ENCODE measurements at places on chromosomes 3 and 15.

DNA sequence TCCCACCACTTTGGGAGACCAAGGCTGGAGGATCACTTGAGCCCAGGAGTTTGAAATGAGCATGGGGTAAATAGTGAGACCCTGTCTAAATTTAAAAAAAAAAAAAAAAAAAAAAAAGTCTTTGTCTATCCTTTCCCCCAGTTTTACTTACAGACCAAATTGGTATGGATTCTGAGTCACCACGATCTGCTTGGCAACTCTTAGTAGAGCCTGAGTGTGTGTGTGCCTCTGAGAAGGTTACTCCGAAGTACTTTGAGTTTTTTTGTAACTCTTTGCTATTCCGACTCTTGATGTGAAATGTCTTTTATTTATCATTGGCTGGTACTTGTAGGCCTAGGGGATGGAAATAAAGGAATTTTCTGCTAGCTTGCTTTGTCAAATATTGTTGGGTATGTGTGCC is 63.3 kb downstream of the RBM6 start:
- DNase-seq: no peak

DNA sequence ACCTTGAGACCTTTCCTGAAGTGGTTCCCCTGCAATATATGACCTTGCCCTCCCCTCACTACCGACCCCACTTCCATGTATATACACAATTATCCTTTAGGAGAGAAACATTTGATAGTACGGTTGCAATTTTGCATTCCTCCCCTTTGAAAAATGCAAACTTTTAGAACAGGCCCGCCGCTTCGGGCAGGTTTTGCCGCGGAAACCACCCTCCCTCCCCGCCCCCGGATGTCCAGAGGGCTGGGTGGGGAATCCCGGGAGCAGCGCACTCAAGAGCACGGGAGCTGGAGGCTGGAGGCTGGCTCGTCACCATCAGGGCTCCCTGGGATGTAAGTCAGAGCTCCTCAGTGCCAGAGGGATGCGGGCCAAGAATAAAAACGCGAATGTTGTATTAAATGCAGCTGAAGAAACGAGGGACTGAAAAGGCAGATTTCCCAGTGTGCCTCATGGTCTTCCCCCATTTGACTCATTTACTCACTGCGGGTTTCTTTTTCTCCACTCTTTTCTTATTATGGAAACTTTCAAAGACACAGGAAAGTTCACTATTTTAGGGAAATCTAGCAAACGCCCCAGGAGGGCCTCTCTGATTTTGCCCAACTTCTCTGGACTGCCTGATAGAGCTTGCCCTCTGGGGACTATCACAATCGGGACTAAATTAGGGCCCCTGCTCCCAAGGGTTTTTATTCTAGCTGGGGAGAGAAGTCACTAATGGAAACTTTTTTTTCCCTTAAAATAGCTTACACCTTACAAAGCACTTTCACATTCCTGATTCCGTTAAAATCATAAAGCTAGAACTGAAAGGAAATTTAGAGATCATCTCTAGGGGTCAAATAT is 2.9 kb upstream of the USP3 start:
- no peak for DNase-seq

- DNase-seq: no peak
Observed at GRCh38 chr3:110656394-110657025, 415.1 kb upstream of the NECTIN3 start.

- no peak for DNase-seq
Observed at GRCh38 chr3:141399200-141399599, 30.9 kb downstream of the ZBTB38 start.

GRCh38 chr3:124812291-124813265 is 74.6 kb downstream of the ITGB5 start:
- no peak for DNase-seq

GRCh38 chr3:72702997-72703396 is 145.2 kb downstream of the SHQ1 start:
- DNase-seq: no peak

DNA sequence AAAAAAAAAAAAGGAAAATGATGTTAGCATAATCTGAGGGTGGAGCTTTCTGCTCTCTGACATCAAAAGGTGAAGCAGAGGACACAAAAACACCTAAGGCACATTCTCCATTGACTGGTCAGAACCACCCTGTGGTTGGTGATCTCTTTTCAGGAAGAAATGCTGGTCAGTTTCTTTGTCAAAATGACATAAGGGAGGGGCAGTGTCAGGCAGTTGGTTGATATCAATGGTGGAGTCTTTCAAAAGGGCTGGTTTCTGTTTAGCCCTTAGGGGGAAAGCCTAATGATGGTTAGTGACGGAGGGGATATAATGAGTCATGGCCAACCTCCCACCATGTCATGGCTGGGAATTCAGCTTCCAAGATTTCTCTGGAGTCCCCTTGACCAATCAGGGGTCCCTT is 185.9 kb upstream of the GBE1 start:
- no peak for DNase-seq

DNA sequence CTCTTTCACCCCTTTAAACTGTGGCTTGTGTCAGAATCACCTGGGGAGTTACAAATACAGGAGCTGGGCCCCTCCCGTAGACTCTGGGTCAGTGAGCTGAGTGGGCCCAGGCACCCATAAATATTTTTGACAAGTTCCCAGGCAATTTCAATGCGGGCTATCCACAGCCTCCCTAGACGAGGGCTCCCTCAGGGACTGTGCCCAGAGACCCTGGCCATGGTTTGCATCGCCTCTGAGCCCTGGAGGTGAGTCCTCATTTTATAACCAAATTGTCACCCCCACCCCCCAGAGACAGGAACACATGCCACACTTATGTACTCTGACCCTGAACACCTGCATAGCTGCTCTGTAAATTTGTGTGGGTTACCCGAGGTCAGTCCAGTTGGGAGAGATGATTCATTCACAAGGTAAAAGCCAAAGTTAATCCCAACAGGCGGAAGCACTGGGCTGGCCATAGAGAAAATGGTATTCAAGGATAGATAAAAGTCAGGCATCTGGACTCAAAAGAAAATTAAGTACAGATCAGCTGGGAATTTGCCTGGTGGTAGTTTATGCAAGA is 146.5 kb upstream of the SLC6A11 start:
- no peak for DNase-seq

DNA sequence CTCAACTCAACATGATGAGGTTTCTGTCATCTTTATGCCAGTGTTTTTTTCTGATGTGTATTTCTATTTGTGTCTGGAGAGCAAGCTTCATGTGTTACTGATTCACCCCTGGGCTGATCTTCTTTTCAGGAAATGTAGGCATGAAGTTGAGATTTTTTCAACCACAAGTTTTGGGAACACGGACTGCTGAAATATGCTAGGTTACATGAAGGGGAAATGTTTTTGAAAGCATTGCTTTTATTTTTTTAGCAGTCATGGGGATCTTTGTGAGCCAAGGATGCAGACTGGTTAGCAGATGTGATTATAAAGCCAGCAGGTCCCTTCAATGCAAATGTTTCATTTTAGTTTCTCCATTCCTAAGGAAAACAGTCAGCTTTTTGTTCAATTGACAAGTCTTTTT is 219.3 kb upstream of the COL8A1 start:
- no peak for DNase-seq

GRCh38 chr3:84685467-84685866 is 273.3 kb upstream of the CADM2 start:
- DNase-seq: no peak

DNA sequence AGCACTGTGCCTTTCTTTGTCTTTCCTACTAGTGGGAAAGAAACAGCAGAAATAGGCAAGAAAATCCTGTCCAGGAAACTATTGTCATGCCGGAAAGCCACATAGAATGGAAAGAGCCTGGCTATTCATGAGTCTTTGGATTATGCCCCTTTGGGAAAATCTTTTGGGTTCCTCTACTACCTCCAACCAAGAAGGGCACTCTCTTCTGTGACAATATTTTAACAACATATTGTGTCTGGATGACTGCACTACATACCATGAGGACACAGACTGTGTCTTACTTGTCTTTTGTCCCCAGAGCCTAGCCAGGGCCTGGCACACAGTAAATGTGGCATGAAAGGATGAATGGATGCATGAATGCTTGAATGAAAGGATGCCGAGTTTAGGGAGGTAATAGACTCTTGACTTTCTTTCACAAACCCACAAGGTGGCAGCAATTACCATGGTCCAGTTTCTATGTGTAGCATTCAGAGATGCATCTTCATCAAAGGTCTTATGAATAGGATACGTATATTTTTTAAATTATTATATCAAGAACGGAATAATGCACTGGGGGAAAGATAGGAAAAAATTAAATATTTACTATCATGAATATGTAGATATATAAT is 30.3 kb downstream of the ARL14 start:
- no peak for DNase-seq

DNA sequence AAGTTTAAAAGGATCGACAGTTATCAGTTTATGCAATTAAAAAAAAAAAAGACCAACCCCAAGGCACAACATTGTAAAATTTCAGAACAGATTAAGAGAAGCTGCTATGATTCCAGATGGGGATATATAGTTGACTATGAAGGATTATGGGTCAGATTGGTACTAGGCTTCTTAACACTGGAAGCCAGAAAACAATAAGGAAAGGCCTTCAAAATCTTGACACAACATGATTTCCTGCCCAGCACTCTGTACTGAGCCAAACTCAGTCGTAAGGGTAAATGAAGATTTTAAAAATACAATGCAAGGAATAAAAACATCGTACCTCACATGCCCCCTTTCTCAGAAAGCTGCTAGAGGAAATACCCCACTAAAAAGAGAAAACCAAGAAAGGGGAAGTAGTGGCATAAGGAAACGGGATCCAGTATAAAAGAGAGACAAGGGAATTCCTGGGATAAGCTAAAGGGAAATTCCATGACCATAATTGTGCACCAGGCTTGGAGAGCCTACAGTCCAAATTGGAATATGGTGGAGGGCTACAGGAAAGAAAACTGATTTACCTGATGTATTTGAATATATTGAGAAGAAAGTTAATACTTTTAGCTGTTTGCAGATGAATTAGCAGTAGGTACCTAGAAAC is 27.9 kb downstream of the PIAS1 start:
- DNase-seq: no peak

DNA sequence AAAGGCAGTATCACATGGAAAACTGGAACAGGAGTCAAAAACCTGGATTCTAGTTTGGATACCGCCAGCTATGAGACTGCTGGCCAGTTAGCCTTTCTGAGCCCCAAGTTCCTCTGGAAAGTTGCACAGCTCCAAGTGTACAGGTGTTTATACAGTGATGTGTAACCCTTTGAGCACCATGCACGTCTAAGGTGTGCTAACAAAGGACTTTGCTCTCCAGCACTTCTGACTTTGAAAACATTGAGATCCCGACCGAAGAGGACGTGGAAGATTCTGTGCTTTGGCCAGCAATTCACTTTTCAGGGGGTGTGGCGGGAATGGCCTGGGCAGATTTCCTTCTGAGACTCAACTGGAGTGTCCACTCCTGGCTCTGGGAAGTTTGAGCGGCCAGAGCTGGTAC is 45.8 kb upstream of the UMPS start:
- DNase-seq: no peak

GRCh38 chr15:47715856-47716445 is 1.4 kb upstream of the SEMA6D start:
- DNase-seq: no peak

- DNase-seq: no peak
Observed at GRCh38 chr3:87218560-87218959, 8.5 kb upstream of the CHMP2B start.

DNA sequence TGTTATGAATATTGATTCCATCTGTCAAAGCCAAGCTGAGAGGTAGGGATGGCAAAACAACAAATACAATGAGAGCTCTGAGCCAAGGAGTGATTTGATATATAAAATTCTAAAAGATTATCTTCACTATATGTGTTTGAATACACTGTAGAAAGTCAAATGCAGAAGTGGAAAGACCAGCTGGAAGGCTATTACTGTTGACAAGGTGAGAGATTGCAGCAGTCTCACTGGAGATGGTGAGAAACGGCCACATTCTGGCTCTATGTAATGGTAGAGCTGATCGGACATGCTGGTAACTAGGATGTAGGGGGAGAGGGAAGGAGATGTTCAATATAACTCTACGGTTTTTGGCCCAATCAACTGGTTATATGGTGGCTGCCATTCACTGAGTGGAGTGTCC is 434.2 kb upstream of the SUCLG2 start:
- DNase-seq: no peak

DNA sequence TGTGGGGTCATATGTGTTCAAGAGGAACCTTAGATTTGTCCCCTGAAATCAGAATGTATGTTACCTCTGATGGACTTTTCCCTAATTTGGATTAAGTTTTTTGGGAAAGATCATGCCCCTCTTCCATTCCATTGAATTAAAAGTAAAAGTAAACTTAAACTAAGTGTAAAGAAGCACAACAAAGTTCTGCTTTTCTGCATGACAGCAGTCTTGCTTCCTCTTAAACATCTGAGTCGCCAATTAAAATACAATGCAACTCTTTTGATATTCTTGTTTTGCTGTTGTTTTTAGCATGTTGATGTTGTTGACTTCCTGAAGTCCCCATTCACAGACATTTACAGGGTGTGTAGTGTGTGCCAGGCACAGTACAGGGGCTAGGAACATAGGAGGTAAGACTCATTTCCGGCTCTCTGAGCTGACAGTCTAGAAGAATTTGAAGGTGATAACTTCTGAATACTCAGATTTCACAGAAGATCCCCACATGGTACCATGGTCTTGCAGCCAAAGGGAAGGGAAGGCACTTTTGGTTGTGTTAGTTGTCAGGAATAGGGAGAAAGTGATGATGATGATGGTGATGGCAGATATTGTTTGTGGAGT is 45.0 kb downstream of the USP13 start:
- no peak for DNase-seq

DNA sequence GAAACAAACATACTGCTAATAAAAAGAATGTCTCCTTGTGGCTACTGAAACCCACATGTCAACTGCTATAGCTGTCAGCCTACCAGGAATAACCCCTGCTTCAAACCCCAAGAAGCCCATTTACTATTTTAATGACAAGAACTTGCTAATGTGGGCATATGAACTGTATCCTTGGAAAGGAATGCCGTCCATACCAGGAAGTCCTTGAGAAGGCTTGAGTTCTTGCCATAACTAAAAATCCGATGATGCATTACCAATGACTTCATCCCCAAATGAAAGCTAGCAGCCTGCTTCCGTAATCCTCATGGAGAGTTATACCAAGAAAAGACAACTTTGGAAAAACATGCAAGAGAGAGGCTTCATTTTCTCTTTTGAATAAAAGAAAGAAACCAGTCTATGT is 34.8 kb downstream of the MINDY4B start:
- no peak for DNase-seq

GRCh38 chr3:42288385-42288784 is 22.4 kb upstream of the CCK start:
- no peak for DNase-seq
